ENCODE measurements at places on chromosomes 12 and 14.
A peak's percentile ranks its signal among the peaks of the same experiment; 100 is the strongest.

GRCh38 chr12:53004582-53004981, 1.7 kb upstream of the EIF4B start:
- DNase-seq: no peak

GRCh38 chr12:65961190-65962035, 137.1 kb downstream of the HMGA2 start:
- no peak for DNase-seq

- no peak for DNase-seq
Observed at GRCh38 chr14:22428700-22429291, 160.2 kb downstream of the DAD1 start.

GRCh38 chr12:89215196-89215595, 137.1 kb downstream of the DUSP6 start:
- DNase-seq: no peak

- DNase-seq: no peak
Observed at GRCh38 chr12:49507139-49507538, 31.7 kb upstream of the KCNH3 start.

- no peak for DNase-seq
Observed at GRCh38 chr14:40494483-40494882, 1062.2 kb upstream of the FBXO33 start.

DNA sequence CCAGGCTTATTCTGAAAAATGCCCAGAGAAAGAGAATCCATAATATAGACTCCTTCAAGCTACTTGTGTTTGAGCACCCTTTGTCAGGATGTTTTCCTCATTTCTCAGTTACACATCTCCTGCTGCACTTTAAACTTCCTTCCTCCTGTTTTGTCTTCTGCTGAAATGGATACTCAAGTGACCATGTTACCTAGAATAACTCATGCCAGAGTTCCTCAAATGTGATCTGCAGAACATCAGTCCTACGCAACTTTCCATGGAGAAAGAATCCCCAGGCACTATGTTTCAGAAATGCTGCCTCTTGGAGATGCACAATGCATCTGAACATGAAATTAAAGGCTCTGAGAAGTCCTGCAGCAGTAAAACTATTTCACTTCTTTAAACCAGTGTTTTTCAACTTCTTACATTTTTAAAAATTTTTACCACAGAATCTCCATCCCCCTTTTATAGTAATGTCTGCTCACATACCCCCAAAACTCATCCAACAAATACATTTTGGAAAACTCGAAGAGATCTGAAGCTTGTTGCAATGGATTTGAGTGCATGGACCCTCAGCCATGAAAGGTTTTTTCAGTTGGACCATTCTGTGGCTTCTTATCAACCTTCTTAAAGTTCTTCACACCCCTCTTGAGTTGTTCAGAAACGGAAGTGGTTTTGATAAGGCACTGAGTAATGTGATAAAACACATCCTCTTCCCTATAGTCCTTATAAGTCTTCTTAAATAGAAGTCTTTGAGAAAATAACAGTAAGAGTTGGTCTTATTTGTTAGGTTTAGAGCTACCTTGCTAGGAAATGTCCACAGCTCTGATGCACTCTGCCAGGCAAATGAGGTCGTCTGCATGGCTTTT, 84.5 kb upstream of the KCNA1 start:
- no peak for DNase-seq

GRCh38 chr12:91205811-91206210, 23.2 kb upstream of the DCN start:
- DNase-seq: no peak

DNA sequence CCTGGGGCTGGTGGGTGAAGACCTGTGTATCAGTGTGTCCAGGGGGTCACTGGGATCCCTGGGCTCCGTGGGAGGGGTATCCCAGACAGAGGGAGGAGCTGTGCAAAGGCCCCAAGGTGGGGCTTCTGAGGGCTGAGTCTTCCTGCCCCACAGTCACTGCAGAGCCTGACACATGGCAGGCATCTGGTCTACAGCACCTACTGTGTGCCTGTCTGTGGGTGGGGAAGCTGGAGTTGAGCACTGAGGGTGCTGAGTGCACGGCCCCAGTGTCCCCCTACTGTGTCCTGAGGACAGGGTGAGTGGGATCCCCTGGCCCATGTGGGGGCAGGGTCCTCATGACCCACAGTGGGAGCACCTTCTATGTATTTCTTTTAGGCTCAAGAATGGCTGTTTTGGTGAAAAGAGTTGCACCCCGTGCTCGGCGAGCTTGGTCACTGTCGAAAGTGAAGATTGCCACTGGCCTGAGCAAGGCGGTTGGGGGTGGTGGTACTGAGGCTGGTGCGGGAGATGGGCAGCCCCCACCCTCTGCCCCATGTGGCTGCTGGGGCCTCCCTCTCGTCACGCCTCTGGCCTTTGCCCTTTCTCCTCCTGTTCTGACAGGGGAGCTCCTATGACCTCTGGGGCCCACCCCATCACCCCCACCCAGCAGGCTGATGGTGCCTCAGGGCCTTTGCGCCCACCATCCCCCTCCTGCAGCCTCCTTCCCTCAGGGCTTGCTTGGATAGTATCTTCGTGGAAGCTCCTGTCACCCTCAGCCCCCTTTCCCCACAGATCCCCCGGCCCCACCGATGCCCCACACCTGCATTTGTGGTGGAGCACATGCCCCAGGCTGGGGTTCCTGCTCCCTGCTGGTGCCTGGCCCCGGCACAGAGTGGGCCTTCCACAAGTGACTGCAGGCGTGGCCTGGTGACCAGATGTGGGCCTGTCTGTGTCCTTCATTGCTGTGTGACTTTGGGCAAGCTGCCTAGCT, 55.8 kb downstream of the BEGAIN start:
- DNase-seq: peak; percentile 12

DNA sequence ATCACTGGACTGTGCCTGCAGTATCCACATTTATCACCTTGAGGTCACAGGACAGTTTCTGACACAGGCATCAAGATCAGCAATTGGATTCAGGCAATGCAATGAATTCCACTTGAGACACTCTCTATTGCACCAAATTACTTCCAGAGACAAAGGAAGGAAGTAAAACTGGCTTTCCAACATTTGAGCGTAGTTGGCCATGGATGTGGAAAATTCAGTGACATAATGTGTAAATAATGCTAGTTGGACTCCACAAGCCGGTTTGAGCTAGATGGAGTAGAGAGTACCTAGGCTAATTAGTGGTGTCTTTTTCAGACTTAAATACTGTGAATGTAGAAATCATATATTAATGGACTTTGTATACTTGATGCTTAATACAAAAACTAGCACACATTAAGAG, 168.3 kb upstream of the SYT1 start:
- no peak for DNase-seq

DNA sequence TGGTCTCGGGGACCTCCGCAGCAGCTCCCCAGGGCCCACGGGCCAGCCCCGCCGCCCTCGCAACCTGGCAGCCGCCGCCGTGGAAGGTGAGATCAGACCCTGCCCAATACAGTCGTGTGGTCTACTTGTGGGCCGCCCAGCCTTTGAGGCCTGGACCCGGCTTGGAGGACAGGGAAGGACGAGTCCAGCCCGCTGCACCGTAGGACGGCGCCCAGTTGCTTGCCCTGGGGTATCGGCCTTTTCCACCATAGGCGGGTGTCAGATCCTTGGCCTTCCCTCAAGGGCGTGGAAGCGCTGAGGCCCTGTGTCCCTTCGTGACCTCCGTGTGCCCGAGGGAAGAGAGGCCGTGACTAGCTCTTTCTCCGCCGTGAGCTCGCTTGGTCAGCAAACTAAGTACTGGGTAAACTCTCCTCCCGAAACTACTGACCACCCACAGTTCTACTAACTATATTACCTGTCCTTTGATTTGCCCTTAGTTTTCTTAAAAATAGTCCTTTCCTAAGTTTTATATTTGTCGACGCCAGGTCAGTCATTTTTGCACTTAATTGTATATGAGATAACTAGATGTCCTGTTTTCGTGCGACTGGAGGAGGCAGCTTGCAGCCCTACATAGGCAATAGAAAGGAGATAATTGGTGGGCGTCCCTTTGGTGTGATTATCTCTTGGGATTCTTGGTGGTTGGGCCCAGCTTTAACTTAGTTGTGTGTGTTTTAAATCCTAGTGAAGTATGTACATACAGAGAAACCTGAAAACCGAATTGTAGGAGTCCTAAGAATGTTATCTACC, 757 bp downstream of the SLC25A3 start:
- peak; percentile 41 for DNase-seq

DNA sequence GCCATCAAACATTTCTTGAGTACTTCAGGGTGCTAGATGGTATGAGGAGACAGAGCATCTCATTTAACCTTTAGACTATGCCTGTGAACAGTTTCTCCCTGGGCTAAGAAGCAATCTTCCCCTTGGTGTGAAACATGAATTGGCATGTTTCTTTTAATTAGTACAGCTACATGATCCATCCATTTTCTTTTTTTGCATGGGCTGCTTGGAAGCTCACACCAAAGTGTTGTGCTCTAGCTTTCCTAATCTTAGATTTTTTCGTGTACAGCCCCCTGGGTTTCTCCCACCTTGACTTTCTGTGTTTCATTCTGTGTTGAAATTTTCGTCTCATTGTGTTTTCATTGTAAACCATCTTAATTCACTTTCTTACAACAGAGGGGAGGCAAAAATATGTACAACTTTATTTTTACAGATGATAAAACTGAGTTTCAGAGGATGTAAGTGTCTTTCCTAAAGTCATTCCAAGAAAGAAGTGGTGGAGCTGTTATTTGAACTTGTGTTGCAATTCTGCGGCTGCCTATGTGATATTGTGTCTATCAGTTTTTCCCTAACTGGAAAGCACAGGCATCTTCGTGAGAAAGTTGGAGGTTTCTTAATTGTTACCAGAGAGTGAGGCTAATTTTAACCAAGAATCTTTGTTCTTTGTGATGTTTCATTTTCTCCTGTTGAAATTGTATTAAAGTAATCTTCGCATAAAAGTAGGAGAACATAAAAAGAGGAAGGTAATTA, 64.5 kb downstream of the DAAM1 start:
- DNase-seq: no peak

DNA sequence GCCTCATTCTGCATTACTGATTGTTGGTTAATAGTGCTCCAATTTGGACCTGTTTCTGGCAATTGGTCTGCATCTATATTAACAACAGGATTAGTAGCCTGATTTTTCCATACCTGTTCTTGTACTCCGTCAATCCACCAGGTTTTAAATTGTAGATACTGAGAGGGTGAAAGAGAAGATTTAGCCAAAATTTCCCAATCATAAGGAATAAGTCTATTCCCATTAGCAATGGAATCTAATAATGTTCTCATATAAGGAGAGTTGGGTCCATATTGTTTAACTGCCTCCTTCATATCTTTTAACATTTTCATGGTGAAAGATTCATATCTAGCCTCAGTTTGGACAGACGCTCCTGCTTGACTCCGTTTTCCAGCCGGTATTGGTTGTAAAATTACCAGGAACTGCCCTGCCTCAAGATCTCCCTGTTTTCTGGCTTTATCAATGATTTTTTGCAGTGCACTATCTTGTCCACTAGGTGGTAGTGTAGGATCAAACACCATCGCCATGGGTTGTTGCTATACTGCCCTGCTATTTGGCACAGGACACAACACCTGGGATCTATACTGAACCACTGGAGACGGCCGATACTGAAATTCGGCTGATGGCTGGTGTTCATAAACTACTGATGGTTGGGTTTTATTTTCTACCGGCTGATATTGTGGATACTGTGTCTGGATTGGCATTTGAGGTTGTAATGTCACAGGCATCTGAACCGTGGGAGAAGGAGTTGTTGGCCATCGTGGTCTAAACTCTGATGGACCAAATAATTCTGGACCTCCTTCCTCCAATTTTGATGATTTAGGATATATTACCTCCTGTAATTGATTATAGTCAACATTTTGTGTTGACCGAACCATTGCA, 25.2 kb downstream of the DHRS4L2 start:
- DNase-seq: no peak

DNA sequence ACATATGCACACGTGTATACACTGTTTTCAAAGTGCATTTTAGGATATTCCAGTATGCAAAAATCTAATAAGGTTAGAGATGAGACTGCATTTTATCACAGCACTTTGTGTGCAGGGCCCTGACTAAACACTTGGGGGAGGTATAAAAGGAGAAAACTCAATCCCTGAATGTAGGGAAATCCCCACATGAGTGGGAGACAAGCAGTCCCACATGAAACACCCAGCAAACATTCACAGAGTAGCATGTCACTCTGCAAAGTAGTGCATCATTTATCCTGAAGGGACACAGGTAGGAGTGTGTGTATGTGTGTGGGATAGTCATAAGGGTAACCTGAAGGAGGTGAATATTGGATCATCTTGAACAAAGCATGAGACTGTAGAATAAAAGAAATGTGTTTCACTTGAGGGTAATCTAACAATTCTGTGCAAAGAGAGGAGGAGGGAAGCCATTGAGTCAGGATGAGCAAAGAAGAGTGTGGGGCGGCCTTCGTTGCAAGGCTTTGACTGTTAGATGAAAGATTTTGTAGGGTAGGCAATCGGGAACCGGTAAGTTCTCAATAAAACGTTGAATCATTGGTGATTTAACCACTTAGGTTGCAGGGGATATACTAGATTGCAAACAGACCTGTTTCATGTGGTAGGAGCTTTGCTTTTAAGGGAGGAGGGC, 2.9 kb downstream of the PRPF40B start:
- DNase-seq: no peak

DNA sequence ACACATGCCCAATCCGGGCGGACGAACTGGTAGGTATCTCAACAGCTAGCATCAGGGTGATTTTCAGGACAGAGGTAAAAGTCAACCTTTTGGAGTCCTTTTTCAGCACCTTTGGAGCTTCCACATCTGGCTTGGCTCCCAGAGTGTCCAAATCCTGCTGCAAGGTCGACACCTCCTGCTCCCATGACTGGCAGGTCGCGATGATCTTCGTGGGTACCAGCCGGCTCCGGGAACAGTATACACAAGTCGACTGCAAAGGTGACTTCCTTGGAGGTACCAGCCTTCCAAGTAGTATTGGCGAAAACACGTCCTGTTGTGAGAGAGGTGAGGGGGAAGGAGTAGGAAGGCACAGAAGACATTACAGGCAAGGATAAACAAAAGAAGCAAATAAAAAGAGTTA, 672.7 kb downstream of the TMEM121 start:
- DNase-seq: no peak

DNA sequence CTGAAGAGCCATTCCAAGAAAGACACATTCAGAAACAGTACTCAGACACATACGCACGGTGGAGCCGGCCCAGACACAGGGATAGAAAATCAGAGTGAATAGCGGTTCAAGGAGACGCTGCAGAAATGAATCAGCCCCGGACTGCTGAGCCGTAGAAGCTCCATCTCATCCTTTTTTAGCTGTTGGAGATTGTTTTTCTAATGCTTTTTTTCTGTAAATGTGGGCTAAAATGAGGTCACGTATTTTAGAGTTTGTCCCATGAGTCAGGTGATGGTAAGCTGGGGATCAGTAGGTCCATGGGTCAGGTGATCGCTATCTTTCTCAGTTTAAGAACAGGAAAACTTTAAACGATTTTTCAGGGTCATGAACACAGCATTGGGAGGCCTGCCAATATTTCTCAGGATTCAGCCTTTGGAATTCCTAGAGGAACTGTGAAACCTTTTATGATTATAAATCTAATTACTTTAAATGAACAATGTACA, 202.4 kb downstream of the ITPR2 start:
- no peak for DNase-seq

GRCh38 chr12:56338308-56339157, at the start of gene IL23A:
IL23A (plus strand) TSS chr12:56338884; CDS start chr12:56339045, 161 bp downstream.
- DNase-seq: no peak

- no peak for DNase-seq
Observed at GRCh38 chr12:25387732-25388050, 137.0 kb upstream of the KRAS start.

All from left ventricle myocardium inferior (tissue), 1 donor.